ENCODE measurements at places on chromosomes 12 and 14.

DNA sequence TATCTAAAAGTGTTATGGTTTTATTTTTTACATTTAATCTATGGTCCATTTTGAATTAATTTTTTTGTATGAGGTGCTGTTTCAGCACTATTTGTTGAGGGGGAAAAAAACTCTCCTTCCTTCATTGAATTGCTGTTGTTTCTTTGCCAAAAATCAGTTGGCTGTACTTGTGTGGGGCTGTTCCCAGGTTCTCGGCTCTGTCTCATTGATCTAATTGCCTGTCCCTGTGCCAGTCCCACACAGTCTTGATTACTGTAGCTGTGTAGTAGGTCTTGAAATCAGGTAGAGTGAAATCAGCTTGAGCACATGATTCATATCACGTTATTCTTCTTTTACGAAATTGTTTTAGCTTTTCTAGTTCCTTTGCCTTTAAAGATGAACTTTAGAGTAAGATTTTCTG, 109.7 kb downstream of the ADGRD1 start:
- no peak for DNase-seq

- DNase-seq, result no peak
Measured at GRCh38 chr12:11947213-11947612, 123.5 kb upstream of the BCL2L14 start.

GRCh38 chr12:1328391-1328790, 266.0 kb downstream of the FBXL14 start:
- no peak for DNase-seq

DNA sequence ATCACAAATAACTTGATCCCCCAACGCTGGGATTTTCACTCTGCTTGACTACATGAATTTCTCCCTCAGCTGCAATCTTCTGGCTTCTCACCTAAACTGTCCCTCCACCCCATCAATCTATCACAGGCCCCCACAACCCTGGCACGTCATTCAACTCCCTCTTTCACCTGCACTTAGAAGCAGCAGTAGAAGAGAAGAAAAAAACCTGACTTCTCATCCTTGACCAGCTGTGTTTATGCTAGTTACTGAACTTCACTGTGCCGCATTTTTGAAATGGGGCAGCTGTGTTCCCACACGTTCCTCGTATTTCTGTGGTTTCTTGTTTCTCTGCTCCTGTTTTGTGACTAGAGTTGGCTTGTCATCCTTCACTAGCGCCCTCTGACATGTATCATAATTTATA, 35.0 kb downstream of the ITPR2 start:
- no peak for DNase-seq

DNA sequence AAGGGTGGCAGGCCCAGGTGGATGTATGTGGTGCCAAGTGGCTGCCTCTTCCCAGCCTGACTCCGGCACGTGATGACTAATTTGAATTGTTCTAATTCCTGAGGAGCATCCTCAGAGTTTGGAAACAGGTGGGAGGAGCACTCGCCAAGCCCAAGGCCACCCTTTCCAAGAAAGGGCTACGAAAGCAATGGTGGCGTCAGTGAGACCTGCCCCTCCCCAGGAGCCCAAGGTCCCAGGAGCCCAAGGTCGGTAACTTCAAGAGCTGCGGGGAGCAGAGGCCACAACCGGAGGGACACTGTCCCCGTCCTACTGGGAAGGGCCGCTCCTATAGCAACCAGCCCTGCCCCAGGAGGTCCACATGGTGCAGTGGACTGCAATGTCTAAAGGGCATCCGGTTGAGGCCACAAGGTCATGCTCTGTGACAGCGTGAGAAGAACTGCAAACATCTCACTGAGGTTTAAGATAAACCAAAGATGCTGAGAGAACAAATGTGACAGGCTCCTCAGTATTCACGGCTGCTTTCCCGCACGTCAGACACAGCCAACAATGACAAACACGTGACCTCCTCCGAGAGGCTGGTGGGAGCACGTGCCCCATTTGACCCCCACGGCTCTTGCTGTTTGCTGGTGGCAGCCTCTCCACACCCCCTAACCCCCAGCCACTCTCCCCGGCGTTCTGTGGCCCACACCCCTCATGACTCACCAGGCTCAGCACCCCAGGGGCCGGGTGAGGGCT, 79.6 kb downstream of the ITPK1 start:
- DNase-seq, result peak; percentile 16

- no peak for DNase-seq
Measured at GRCh38 chr12:121955258-121956237, 37.2 kb downstream of the CFAP251 start.
